Activated naive CD4-positive, alpha-beta T cell (primary cell): ENCODE measurements at places on chromosomes 13 and 19.

- no peak for DNase-seq
These were observed 2.9 kb downstream of the CIC start for GRCh38 chr19:42271861-42272534.

- DNase-seq: no peak
These were observed 654.9 kb downstream of the FGF9 start for GRCh38 chr13:22325761-22326160.

DNA sequence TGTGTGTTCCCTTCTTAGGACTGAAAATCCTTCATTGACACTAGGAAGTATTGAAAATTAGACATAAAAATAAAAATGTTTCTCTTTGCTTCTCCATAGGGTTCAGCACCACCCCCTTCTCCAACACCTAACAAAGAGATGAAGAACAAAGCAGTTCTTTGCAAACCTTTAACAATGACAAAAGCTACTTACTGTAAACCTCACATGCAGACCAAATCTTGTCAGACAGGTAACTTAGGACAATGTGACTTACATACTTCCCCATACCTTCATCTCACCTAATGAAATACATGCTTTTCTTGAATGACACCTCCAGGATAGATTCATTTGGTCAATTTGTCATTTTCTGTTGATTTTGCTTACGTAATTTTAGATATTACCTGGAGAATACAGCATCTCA is 99.9 kb downstream of the ZMYM2 start:
- DNase-seq: no peak

DNA sequence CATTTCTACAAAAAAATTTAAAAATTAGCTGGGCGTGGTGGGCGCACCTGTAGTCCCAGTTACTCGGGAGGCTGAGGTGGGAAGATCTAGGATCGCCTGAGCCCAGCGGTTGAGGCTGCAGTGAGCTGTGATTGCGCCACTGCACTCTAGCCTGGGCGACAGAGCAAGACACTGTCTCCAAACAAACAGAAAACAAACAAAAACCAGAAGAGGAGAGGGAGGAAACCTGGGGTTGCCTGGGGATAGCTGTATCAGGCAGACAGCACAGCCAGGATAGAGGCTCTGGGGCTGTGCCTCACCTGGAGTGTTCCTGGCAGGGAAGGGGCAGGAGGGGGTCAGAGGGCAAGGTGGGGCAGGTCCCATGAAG is 2.6 kb upstream of the POLR2E start:
- DNase-seq: no peak

DNA sequence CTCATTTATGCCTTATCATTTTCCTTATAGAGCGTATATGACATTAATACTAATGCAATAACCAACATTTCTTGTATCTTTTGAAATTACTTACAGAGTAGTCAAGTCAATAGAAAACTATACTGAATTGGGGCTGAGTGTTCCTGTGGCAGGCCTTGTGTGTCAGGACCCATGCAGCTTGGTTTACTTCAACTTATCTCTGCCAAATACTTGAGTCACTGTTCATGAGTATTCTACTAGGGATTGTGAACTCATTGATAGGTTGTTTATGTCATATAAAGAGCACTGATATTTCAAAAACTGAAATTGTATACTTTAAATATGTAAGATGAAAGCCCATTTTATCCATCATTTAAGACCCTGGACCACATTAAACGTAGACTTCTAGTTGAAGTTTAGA is 688.6 kb upstream of the SLITRK1 start:
- DNase-seq: no peak

DNA sequence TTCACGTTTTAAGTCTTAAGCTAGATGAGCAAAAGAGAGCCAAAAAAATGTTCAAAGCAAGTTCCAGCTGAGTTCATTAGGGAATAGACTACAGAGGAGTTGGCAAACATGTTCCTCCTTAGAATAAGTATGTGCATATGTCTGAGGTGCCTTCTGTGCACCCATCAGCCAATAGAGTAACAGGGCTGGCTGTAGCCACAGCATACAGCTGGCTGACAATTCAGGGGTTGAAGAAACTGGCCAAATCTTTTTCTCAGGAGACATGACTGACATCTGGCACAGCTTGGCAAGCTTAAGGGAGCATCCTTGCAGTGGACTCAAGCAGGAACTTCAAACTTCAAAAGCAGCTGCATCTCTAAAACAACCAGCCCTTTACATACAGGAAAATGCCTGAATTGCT is 414.8 kb upstream of the PCDH20 start:
- DNase-seq: no peak

DNA sequence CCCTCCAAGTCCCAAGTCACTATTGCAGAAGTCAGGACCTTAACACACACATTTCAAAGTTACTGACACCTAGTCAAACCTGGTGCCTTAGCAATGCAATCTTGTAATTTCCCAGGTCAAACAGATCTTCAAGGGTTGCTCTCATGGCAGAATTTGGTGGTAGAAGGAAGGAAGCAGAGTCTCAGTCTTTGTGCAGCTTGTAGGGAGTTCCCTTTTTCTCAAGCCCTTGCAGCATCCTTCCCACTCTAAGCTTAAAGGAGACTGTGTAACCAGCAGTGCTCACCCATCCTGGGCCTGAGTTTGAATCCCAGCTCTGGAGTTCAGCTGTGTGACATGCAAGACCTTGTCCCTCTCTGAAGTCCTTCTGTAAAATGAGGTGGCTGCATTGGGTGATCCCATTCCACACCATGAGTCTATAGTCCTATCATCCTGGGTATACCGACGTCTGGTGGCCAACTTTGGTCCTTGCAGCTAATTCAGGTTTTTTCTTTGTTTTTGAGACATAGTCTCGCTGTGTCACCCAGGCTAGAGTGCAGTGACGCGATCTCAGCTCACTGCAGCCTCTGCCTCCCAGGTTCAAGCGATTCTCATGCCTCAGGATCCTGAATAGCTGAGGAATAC is 9.8 kb downstream of the SIGLEC10 start:
- no peak for DNase-seq

DNA sequence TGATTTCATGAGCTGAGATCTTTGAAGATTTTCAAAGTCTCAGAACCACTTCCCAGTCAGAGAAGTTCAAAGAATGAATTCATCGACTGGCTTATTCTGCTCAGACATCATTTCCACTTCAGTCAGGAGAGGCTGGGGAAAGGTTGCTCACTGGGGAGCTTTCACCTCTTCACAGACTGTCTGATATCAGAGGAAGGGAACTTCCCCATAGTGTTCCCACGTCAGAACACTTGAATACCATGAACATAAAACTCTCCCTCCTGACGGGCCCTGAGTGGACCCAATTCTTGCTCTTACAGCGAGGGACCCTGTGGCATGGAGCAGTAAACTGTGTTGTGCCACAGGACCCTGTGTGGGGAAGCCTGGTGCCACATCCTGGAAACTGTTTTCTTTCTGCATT is 492.6 kb downstream of the COG6 start:
- DNase-seq: no peak

DNA sequence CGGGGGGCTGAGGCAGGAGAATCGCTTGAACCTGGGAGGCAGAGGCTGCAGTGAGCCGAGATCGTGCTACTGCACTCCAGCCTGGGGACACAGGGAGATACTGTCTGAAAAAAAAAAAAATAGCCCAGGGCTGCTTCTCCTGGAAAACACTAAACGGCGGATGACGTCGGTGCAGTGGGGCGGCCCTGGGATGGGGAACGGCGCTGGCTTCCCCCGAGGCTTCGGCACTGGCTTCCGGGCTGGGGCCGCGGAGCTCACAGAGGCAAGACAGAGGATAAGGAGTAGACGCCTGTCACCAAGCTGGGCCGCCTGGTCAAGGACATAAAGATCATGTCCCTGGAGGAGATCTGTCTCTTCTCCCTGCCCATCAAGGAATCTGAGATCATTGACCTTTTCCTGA is 5.0 kb downstream of the PRSS57 start:
- no peak for DNase-seq

DNA sequence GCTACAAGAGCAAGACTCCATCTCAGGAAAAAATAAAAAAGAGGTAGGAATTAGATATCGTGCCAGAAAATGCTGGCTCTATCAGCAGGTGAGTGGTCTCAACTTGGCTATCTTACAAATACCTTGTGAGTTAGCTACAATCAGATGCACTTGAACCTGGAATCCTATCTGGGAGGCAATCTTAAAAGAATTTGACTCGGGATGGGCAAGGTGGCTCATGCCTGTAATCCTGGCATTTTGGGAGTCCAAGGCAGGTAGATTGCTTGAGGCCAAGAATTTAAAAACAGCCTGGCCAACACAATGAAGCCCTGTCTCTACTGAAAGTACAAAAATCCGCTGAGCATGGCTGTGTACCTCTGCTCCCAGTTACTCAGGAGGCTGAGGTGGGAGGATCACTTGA is 29.4 kb downstream of the NLRP2 start:
- no peak for DNase-seq

- no peak for DNase-seq
These were observed 133.2 kb upstream of the MCF2L start for GRCh38 chr13:112835796-112836195.

DNA sequence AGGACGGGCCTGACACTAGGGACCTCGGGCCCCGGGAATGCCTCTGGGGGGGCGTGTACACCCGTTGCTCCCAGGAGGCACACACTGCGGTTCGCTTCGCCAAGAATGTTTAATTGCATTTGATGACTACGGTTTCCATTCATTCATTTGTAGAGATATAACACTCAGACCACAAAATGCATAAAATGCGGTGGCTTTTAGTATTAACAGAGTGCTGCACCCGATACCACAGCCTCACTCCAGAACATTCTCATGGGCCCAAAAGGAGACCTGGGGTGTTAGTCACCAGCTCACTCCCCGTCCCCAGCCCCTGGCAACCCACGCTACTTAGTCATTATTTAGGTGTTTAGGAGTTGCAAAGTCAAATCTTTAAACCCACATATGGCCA is 21.8 kb downstream of the HCN2 start:
- DNase-seq: no peak

GRCh38 chr19:18708452-18709231 is 25.2 kb downstream of the CRTC1 start:
- DNase-seq: no peak

- no peak for DNase-seq
These were observed 17.1 kb downstream of the MYO9B start for GRCh38 chr19:17092696-17093095.

- DNase-seq: no peak
These were observed 33.5 kb upstream of the TM9SF2 start for GRCh38 chr13:99467764-99468163.

- no peak for DNase-seq
These were observed 1266.2 kb downstream of the SLITRK5 start for GRCh38 chr13:88937384-88937783.

DNA sequence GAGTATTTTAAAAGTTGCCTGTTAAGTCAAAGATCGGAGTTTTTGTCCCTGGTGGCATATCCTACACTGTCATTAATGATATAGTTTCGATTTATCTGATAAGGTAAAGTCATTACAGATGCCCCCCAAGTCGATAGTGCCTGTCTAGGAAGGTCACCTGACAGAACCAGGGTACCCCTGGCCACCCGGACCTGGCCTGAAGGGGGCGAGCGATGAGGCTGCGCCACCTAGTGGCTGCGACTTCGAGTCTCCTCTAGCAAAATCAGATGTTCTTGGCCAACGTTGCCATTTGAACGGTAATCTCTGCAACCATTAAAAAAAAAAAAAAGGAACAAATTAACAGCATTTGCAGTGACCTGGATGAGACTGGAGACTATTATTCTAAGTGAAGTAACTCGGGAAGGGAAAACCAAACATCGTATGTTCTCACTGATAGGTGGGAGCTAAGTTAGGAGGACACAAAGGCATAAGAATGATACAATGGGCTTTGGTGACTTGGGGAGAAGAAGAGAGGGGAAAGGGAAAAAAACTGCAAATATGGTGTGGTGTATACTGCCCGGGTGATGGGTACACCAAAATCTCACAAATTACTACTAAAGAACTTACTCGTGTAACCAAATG is 565.1 kb downstream of the LIG4 start:
- peak; percentile 0 for DNase-seq

GRCh38 chr13:45721203-45721731 is 19.1 kb downstream of the CBY2 start:
- DNase-seq: no peak

GRCh38 chr19:3842948-3843347 is 25.9 kb downstream of the ZFR2 start:
- DNase-seq: no peak

DNA sequence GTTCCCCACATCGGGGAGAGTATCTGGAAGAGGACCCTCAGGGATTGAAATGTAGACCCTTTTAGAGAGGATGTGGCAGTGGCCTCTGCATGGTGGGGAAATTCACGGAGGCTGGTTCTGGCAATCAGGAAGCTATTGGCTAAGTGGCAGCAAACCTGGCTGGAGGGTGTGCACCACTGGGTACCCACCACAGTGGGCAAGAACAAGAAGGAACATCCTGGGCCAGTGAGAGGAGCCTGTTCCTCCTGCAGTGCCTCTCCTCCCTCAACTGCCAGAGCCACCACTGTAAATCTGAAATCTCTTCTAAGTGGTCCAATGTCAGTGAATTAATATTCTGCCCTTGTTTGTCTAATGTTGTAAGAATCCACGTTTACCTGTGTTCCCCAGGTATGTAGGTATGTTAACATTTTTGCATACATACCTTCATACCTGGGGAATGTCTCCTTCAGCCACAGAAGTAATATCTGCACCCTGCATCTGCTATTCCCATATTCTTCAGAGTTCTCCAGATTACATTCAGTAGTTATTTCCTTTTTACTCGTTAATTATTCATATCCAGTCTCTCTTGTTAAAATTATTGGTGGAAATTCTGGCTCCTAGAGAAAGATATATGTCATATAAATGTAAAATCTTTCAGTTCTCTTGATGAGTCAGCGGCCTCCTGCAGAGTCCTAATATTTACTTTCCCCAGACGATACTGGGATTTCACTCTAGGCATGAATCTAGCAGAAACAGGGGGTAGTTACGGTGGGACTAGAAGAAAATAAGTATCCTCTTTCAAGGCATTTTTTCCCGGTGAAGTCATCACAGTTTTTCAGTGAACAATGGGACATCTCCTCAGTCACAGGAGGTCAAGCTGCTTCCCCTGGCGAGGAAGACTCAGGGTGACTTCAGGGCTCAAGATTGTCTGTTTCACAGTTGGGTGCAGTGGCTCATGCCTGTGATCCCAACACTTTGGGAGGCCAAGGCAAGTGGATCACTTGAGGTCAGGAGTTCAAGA is 148.3 kb downstream of the MYO16 start:
- DNase-seq: no peak

DNA sequence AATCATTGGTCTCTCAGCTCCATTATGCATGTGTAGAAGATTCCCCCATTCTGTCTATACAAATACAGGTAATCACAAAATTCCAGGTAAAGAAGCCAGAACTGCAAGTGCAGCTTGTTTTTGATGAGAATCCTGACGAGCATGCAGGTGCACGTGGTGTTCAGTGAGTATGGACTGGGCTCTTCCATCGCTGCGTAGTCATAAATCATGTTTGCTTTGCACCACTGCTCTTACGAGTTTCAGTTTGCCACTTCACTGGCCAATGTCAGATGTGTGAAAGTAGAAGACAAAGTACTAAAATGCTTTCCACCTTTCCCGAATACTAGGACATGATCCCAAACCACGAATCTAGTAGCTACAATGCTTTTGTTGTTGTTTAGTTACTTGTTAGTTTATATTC is 390.7 kb downstream of the LIG4 start:
- DNase-seq: no peak
